ENCODE measurements at places on chromosomes 13 and 19. TPM values are rescaled to one million over a fixed set of nuclear protein-coding genes. Genes with fewer than 3 reads are reported as not detected.

ELSPBP1 gene
- total RNA-seq = 0.24 TPM

CBY2 gene
- total RNA-seq = 0.05 TPM

ZIC2 gene
- total RNA-seq = 0.05 TPM

LHB gene
- total RNA-seq = not detected

- DNase-seq = no peak
Observed at GRCh38 chr19:9597027-9597426, 12.7 kb upstream of the ZNF121 start.

DNA sequence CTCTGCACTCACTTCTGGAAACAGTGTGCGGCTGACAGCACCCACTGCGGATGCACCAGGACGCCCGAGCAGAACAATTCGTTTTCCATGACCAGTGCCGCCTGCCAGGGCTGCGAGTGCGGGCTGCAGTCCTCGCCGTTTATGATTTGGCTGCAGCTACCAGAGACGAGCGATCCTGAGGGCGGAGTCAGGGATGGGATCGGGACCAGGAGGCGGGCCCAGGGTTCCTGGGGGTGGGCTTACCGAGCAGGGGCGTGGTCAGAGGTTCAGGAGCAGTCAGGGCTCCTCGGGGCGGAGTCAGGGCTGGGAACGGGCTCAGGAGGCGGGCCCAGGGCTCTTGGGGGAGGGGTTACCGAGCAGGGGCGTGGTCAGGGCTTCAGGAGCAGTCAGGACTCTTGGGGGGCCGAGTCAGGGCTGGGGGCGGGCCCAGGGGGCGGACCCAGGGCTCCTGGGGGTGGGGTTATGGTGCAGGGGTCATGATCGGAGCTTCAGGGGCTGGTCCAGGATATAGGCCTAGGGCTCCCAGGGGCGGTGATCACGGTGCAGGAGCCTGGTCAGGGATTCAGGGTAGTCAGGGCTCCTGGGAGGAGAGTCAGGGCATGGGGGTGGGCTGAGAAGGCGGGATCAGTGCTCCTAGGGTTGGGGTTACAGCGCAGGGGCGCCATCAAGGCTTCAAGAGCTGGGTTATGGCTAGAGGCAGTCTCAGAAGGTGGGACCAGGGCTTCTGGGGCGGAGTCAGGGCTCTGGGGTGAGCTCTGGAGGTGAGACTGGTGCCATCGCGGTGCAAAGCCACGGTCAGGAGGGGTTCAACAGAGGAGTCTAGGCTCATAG lies 1.7 kb downstream of the KLK4 start:
- no peak for DNase-seq

DNA sequence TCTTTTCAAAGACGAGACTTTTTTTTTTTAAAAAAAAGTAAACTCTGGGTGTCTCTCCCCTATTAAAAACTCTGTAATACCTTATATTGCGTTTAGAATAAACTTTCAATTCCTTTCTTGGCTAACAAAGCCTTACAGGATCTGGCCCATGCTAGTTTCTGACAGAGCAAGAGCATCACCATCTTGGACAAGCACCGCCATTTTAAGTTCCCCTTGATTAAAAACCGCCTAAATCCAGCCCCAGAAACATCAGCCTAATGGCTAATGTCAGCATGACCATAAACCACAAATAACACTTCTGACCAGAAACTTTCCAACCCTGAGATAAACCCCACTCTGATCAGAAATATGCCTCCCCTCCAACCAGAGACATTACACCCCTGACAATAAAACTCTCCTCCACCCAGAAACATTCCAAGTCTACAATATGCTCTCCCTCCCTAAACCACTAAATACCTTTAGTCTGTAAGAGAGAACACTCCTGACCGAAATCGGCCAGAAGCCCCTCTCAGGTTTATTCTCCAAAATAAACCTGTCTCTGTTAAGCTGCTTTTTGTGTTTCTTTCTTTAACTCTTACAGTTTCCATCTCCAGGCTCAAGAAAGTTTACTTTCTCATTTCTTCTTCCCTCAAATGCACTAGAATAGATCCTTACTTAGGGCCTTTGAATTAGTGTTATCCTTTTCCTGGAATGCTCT lies 1.6 kb upstream of the AKAP11 start:
- no peak for DNase-seq

GRCh38 chr19:33268162-33268991 lies 34.0 kb downstream of the CEBPA start:
- DNase-seq = no peak

GRCh38 chr19:1171755-1172352 lies 2.2 kb downstream of the SBNO2 start:
- no peak for DNase-seq

- DNase-seq = no peak
Observed at GRCh38 chr13:111117961-111118360, 2.9 kb downstream of the ARHGEF7 start.

- no peak for DNase-seq
Observed at GRCh38 chr13:79898996-79899395, 418.0 kb downstream of the NDFIP2 start.

DNA sequence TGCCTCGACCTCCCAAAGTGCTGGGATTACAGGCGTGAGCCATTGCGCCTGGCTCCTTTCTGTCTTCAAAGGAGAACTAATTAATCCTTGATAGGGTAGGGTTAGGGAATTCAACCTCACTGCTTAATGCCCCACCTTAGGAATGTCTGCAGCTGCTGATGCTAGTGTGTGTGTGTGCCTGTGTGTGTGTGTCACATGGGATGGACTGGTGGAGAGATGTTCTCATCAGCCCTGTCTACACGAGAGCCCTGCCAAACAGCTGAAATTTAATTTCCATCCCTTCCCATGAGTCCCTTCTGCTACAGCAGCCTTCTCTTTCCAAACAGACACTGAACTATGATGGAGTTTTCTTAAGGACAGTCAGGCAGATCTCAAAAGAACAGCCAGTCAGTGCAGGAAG lies 46.5 kb upstream of the CLDN10 start:
- DNase-seq = no peak

DNA sequence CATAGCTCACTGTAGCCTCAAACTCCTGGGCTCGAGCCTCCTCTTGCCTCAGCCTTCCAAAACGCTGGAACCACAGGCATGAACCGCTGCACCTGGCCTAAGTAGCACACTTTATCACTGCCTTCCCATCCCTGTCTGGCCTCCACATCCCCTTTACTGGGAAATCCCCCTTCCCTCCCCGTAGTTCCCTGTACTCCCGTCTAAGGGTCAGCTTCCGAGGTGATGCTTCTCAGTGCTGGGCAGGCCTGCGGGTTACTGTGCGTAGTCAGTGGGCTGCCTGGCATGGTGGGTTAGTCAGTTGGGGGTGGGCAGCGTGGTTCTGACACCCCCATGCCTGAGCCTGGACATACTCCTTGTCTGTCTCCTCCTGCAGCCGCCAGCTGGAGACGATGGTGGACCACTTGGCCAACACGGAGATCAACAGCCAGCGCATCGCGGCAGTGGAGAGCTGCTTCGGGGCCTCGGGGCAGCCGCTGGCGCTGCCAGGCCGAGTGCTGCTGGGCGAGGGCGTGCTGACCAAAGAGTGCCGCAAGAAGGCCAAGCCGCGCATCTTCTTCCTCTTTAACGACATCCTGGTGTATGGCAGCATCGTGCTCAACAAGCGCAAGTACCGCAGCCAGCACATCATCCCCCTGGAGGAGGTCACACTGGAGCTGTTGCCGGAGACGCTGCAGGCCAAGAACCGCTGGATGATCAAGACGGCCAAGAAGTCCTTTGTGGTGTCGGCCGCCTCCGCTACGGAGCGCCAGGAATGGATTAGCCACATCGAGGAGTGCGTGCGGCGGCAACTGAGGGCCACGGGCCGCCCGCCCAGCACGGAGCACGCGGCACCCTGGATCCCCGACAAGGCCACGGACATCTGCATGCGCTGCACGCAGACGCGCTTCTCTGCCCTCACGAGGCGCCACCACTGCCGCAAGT lies 8.4 kb downstream of the PLEKHF1 start:
- no peak for DNase-seq

GRCh38 chr13:20451397-20451796 lies 74.3 kb downstream of the CRYL1 start:
- DNase-seq = no peak

DNA sequence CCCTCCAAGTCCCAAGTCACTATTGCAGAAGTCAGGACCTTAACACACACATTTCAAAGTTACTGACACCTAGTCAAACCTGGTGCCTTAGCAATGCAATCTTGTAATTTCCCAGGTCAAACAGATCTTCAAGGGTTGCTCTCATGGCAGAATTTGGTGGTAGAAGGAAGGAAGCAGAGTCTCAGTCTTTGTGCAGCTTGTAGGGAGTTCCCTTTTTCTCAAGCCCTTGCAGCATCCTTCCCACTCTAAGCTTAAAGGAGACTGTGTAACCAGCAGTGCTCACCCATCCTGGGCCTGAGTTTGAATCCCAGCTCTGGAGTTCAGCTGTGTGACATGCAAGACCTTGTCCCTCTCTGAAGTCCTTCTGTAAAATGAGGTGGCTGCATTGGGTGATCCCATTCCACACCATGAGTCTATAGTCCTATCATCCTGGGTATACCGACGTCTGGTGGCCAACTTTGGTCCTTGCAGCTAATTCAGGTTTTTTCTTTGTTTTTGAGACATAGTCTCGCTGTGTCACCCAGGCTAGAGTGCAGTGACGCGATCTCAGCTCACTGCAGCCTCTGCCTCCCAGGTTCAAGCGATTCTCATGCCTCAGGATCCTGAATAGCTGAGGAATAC lies 9.8 kb downstream of the SIGLEC10 start:
- DNase-seq = no peak

GRCh38 chr19:49362048-49362928 lies at the start of gene TEAD2:
Gene TEAD2, minus strand, starts transcription at chr19:49362416. Its CDS starts 2,341 bp downstream, at chr19:49360075.
- DNase-seq = no peak

GRCh38 chr13:40626561-40626960 lies 39.9 kb downstream of the FOXO1 start:
- no peak for DNase-seq

DNA sequence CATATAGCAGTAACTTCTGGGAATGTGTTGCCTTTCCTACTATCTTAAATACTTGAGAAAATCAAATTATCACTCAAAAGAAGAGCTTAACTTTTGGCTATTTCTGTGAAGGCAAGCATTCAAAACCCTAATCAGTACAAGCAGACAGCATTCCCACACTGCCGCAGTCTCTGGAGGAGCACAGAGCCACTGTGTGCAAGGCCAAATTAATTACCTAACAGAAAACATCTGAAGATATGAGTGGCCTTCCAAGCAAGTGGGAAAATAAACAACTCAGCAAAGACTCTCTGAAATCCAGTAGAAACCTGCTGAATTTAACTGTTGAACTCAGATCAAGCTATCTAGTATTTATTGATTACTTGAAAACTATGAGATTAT lies 68.2 kb downstream of the COL4A1 start:
- DNase-seq = no peak

- no peak for DNase-seq
Observed at GRCh38 chr19:51586103-51586728, 15.1 kb downstream of the ZNF175 start.

- no peak for DNase-seq
Observed at GRCh38 chr13:26987486-26988013, 184.1 kb downstream of the USP12 start.

GRCh38 chr13:36880961-36881360 lies 39.1 kb downstream of the SMAD9 start:
- DNase-seq = no peak

DNA sequence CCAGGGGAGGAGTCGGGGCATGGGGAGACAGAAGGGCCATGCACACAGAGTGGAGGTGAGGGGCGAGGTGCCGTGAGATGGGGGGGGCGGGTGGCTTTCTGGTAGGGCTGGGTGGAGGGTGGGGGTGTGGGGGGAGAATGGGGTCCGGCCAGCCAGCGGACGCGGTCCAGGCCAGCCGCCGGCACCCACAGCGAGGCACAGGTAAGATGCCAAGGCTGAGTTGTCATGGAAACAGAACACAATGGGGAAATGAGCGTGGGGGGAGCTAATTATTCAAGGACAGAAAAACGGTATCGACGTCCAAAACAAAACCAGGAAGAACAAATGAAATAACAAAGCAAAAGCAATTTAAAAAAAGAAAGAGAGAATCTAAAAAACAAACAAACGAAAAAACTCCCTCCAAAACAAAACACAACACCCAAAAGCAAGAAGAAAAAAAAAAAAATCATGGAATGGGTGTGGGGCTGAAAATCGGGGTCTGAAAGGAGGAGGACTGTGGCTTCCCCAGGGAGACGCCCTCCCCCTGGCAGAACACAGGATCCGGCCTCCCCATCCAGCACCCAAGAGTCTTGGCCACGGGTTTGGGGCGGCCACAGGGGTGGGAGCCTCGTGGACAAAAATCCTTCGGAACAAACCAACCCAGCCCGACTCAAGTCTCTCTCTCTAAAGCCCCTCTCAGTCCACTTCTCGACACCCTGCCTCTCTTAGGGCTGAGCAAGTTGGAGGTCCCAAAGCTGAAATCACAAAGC lies 92.5 kb downstream of the PTPRS start:
- DNase-seq = no peak

DNA sequence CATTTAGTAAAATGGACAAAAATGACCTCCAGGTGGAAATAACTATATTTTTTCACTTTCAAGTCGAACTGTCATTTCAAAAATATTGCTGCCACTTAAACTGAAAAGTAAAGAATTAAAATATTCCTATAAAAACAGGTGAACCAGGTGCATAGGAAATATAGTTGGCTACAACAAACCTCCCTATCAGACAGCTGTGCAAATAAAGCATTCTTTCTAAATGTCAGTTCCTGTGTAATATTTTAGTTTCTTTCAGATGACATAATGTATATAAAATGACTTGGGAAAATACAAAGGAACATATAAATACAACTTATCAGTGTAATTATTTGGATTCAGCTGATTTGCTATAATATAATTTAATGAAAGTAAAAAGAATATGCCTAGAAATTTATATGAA lies 403.5 kb upstream of the GPC6 start:
- DNase-seq = no peak

- no peak for DNase-seq
Observed at GRCh38 chr19:8146877-8147581, 2.4 kb downstream of the FBN3 start.

GRCh38 chr19:38685666-38686529 lies 38.4 kb downstream of the ACTN4 start:
- no peak for DNase-seq

GRCh38 chr19:38173291-38174041 lies 50.6 kb downstream of the DPF1 start:
- no peak for DNase-seq

- DNase-seq = peak; percentile 33
Observed at GRCh38 chr19:33740811-33741396, 55.8 kb upstream of the KCTD15 start.

- DNase-seq = no peak
Observed at GRCh38 chr13:20424949-20425348, 100.7 kb downstream of the CRYL1 start.

- no peak for DNase-seq
Observed at GRCh38 chr13:110123041-110123809, 183.7 kb downstream of the COL4A1 start.

Measured in thymus (tissue), 14 donors.